ENCODE measurements at places on chromosomes 13 and 19. TPM values are rescaled to one million over a fixed set of nuclear protein-coding genes. Genes with fewer than 3 reads are reported as not detected.
A peak's percentile ranks its signal among the peaks of the same experiment; 100 is the strongest.

GRCh38 chr13:44498969-44499368, 77.2 kb downstream of the TSC22D1 start:
- DNase-seq, result no peak

The ARRDC5 gene
- not detected for total RNA-seq

The CLN5 gene
- total RNA-seq, result 13.4 TPM

GRCh38 chr13:110371550-110372465, 64.7 kb downstream of the COL4A2 start:
- DNase-seq, result no peak

The KCNC3 gene
- total RNA-seq, result 3.8 TPM

- no peak for DNase-seq
Observed at GRCh38 chr13:38758277-38758676, 71.4 kb downstream of the FREM2 start.

The HAUS8 gene
- total RNA-seq, result 2.6 TPM

GRCh38 chr13:49481788-49482187, 14.0 kb upstream of the PHF11 start:
- no peak for DNase-seq

GRCh38 chr13:95418946-95419345, 117.7 kb upstream of the ABCC4 start:
- DNase-seq, result no peak

DNA sequence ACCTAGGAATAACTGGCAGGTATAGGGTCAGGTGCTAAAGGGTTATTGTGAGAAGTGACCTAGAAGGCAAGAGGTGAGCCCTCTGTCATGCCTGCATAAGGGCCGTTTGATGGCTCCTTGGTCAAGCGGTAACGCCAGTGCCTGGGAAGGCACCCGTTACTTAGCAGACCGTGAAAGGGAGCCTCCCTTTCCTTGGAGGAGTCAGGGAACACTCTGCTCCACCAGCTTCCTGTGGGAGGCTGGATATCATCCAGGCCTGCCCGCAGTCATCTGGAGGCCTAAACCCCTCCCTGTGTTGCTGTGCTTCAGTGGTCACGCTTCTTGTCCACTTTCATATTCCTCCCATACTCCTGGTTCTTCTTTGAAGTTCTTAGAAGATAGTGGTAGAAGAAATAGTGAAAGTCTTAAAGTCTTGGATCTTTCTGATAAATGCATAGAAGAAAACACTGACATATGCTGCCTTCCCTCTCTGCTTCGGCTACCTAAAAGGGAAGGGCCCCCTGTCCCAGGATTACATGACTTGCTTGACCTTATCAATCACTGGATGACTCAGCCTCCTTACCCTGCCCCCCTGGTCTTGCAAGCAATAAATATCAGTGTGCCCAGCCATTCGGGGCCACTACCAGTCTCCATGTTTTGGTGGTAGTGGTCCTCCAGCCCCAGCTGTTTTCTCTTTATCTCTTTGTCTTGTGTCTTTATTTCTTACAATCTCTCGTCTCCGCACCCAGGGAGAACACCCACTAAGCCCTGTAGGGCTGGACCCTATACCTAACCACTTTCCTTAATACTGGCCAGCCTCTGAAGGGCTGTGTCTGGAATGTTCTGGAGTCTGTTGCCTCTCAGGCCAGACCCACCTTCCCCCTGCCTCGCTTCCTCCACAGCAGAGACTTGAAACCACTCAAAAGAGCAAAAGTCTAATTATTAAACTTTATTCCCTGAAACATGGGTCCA, 16.1 kb upstream of the ABCC4 start:
- DNase-seq, result no peak

The SPTBN4 gene
- total RNA-seq, result 5.1 TPM

DNA sequence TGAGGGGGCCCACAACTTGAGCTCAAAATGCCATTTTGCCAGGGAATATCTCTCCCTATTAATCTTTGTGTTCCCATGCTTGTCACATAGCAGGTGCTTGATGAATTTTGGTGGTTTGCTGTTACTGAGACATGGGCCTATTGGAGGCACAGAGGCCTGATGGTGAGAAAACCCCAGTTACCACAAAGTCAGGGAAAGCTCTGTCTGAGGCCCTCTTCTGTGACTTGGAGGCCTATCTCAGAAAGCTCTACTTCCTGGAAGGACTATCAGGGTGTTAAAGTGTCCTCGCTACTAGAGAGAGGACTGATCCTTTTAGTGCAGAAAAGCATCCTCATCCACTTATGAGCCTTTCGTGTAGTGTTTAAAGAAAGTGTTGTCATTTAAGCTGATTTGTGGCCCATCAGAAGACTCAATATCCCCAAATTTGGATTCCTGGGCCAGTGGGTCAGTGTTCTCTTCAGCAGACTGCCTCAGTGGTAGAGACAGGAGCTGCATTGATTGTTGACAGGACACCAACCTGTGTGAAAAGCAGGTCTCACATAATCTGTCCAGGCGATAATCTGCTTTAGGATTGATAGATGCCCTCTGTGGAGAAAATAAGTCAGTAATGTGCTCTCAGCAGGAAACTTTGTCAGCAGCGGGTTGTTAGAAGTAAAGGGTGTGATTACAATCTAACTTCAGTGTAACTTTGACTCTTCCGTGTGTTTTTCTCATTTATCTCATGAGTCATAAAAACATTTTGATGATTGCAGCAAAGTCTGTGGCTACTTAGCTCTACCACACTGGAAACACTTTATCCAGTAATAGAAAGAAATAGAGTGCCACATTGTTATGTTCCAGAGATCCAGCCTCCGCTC, 121.0 kb downstream of the AKAP11 start:
- DNase-seq, result no peak

- no peak for DNase-seq
Observed at GRCh38 chr13:41969072-41969471, 8.2 kb upstream of the VWA8 start.

DNA sequence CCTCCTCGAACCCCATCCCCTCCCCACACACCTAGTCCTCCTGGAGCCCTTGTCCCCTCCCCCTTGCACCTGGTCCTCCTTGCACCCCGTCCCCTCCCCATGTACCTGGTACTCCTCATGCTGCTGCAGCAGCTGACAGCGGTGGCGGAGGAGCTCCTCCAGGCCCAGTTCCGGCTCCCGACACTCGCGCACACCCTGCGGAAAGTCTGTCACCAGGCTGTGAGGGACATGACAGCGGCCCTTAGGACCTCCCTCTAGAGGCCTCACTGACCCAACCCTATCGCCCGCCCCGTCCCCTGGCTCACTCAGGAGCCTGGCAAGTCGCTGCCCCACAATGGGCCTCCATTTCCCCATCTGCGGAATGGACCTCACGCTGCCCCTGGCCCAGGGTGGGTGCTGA, 6.4 kb upstream of the PPP6R1 start:
- no peak for DNase-seq

- DNase-seq, result no peak
Observed at GRCh38 chr13:47000165-47000564, 103.3 kb upstream of the HTR2A start.

GRCh38 chr13:79401259-79402070, 4.6 kb downstream of the RBM26 start:
- no peak for DNase-seq

The COG6 gene
- total RNA-seq, result 34.4 TPM

DNA sequence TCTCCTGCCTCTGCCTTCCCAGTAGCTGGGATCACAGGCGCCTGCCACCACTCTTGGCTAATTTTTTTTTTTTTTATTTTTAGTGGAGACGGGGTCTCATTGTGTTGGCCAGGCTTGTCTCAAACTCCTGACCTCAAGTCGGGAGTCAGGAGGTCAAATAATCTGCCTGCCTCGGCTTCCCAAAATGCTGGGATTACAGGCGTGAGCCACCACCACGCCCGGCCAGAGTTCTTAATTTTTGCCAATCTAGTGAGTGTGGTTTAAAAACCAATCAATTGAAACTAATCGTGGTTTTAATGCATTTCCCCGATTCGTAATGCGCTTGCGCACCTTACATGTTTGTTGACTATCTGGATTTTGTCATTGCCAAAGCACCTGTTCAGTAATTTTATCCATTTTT, 37.0 kb downstream of the SKA3 start:
- DNase-seq, result no peak

The CGB3 gene
- not detected for total RNA-seq

The NUP58 gene
- total RNA-seq, result 28.9 TPM

DNA sequence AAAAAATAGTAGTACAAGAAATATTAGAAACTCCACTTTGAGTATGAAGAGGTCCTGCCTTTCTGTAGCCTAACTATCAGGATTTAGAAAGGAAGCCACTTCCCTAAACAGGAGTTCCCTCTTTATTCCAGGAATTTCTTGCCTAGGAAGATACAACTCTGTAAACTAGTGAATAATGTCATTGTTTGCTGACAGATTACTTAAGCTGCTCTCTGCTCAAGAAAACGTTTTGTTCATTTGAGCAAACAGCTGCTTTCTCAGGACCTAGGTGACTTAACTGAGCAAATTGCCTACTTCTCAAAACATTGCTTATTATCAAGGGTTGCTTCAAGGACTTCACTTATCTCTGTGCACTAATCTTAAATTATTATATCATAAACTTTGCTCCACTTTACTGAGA, 1419.4 kb upstream of the SLC10A2 start:
- no peak for DNase-seq

- peak; percentile 97 for DNase-seq
Observed at GRCh38 chr19:54168174-54168917, 4.6 kb downstream of the TMC4 start.

GRCh38 chr13:94173312-94173854, 306.1 kb downstream of the DCT start:
- no peak for DNase-seq

DNA sequence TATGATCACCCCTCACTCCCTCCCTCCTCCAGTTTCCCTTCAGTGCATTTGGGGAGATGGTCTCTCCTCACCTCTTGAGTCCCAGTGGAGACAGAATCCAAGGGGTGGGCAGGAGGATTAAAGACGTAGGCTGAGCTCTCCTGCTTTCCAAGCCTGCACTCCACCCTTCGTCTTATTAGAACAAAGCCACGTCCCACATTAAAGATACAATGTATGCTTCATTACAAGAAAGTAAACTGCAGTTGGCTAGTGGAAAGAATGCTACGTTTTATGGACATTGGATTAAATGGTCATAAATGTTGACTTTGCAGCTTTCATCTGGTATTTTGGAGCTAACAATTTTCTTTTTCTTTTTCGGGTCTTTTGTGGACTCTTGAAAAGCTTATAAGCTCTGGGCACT, 1.5 kb upstream of the KLK11 start:
- no peak for DNase-seq

- DNase-seq, result no peak
Observed at GRCh38 chr13:90594681-90595080, 752.8 kb upstream of the MIR17HG start.

- DNase-seq, result no peak
Observed at GRCh38 chr19:19563348-19563848, 25.3 kb downstream of the CILP2 start.

GRCh38 chr13:83150616-83151307, 731.5 kb downstream of the SLITRK1 start:
- DNase-seq, result no peak
